ENCODE measurements at places on chromosomes 5 and 9.

GRCh38 chr9:89793124-89793495, 188.3 kb downstream of the GADD45G start:
- no peak for DNase-seq

- DNase-seq, result no peak
These were observed 207.2 kb upstream of the RFX3 start for GRCh38 chr9:3733039-3733408.

GRCh38 chr9:6047020-6047419, 31.6 kb upstream of the RANBP6 start:
- DNase-seq, result no peak

- no peak for DNase-seq
These were observed 85.4 kb downstream of the SLC1A3 start for GRCh38 chr5:36691696-36692371.

DNA sequence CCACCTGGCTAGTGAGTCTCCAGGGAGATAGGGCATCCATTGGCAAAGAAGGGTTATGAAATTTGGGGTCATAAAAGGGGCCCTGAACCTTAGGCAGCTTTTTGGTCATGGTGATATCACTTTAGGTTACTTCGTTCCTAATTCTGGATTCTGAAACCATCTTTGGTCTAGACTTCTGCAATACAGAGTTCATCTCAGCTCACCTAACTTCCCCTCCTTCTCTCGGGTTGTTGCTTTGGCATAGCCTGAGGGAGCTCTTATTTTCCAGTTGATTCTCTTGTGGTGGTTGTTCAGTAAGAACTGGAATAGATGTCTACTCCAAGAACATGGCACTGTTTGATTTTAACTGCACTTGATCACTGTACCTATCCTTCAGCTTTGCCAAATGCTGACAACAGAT, 148.9 kb upstream of the RUSC2 start:
- no peak for DNase-seq

DNA sequence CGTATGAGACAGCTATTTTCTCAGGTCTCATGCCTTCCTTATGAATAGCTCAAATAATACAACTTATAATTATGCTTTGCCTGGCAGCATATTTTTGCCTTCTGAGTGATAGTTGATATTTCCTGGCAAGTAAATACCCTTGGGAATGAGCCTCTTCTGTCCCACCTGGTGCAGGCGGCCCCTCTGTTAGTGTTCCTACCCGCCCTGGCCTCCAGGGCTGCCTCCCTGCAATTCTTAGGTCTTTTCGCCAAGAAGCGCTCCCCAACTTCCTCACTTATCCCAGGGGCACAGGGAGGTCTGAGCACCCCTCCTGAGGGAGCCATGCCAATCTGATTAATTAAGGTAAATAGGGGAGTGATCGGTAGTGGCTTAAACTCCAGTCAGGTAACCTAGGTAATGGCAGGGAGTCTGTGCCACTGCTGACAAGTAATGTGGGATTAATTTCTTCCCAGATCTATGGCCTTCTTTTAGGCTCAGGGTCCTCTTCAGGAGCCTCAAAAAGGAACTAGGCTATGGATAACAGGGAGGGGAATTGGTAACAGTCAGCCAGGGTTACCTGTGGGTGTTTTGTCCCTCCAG, 81.5 kb downstream of the GALNT10 start:
- DNase-seq, result no peak

DNA sequence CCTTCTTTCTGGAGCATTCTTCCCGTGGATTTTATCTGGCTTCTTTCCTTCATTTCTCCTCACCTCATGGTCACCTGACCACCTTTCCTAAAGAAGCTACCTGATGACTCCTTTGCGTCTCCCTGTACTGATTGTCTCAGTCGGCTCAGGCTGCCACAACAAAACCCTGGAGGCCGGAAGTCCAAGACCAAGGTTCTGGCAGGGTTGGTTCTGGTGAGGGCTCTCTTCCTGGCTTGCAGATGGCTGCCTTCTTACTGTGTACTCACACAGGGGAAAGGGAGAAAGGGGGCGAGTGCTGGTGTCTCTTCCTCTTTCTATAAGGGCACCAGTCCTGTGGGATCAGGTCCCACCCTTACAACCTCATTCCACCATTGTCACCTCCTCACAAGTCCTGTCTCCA, 140.0 kb downstream of the SYK start:
- DNase-seq, result no peak

DNA sequence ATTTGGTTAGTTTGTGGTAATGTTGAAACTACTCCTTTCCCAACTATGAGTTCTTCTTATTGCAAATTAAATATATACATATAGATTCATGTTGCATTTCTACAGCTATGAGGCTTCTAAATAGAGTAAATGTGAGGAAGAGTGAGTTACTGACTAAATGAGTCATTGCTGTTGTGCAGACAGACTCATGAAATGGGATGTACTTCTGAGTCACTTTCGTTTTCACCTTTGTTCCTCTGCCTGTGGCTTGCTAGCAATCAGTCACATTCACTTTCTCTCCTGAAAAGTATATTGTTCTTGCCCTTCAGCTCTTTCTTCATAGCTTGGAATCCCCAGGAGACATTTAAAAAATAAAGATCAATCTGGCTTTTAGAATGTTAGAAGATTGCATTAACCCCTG, 295.5 kb upstream of the SMC2 start:
- DNase-seq, result no peak

- DNase-seq, result no peak
These were observed 18.6 kb upstream of the TJP2 start for GRCh38 chr9:69155341-69156030.

- no peak for DNase-seq
These were observed 61.3 kb downstream of the IARS1 start for GRCh38 chr9:92232190-92232589.

- DNase-seq, result no peak
These were observed 18.1 kb downstream of the ZBTB5 start for GRCh38 chr9:37447111-37447510.

GRCh38 chr9:127898433-127899127, 823 bp downstream of the ST6GALNAC6 start:
- DNase-seq, result no peak

GRCh38 chr9:16410601-16411280, 459.7 kb downstream of the BNC2 start:
- no peak for DNase-seq

DNA sequence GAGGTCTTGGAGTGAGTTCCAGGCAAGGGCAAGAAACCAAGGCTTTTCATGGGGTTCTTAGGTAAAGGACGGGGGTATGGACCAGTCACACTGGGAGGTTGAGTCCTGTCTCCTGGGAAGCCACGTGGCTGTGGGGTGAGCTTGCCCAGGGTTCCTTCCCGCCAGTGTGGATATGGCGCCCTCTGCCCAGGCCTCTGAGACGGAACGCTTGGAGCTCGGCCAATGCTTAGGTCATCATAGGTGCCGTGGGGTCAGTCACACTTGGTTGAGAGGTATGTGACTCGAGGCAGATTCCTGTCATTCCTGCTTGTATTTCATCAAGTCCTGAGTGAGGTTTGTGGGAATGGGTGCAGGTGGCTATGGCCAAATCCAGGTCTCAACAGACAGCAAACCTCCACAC, 46.2 kb downstream of the TENT4A start:
- no peak for DNase-seq

GRCh38 chr9:78289474-78289873, 7.5 kb upstream of the PSAT1 start:
- DNase-seq, result no peak

GRCh38 chr9:27752069-27752468, 178.8 kb upstream of the C9orf72 start:
- no peak for DNase-seq

GRCh38 chr5:5979377-5979760, 399.0 kb downstream of the MED10 start:
- DNase-seq, result no peak

Data from stimulated activated CD8-positive, alpha-beta memory T cell treated with anti-CD3 and anti-CD28 coated beads, Interleukin-7, amount 100 ng/mL, for 48 hours (primary cell).